Hypothalamus (tissue), 51 donors: ENCODE measurements at places on chromosomes 7 and 10.

DNA sequence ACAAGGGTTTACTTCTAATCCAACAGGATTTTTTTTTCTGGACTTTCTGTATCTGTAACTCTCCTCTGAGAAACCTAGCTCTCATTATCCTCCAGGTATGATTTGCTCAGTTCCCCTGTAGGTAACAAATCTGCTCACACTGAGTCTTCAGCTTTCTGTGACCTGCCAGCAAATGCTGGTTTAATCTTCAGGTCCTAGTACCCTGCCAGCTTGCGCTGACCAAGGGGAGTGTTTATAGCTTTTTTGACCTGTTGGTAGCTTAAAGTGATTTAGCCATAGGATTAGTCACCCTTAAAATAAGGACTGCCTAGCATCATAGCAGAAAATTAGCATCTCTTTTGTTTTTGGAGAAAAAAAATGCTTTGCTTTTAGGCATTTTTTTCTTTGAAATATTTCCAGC lies 22.4 kb downstream of the SND1 start:
- no peak for DNase-seq

DNA sequence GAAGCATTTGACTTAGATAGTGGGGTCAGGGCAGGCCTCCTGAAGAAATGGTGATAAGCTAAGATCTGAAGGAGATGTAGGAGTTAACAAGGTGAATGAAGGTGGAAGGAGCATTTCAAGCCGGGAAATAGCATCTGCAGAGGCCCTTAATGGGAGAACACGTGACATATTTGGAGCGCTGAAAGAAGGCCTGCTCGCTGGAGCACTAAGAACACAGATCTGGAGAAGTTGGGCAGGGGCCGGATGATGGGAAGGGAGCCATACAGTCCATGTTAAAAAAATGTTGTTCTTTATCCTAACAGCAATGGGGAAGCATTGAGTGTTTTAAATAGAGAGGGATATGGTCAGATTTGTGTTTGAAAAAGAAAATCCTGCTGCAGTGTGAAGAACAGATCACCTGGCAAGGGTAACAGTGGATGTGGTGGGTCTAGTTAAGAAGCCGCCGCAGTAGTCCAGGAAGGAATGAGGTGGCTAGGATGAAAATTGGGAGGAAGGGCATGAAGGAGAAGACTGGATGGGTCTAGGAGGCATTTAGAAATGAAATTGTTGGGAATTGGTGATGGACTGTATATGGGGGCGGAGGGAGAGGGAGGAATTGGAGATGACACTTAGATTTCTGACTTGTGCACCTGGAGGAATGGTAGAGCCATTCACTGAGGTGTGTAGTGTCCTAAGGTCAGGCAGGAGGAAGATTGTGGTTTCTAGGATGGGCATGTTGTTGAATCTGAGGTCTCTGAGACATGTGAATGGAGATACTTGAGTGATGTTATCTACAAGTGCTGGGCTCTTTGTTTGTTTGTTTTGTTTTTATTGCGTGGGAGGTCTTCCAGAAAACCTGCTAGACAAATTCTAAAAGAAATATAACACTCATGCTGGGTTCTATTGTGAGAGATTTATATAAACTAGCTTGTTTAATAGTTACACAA lies 58.4 kb downstream of the MET start:
- no peak for DNase-seq

DNA sequence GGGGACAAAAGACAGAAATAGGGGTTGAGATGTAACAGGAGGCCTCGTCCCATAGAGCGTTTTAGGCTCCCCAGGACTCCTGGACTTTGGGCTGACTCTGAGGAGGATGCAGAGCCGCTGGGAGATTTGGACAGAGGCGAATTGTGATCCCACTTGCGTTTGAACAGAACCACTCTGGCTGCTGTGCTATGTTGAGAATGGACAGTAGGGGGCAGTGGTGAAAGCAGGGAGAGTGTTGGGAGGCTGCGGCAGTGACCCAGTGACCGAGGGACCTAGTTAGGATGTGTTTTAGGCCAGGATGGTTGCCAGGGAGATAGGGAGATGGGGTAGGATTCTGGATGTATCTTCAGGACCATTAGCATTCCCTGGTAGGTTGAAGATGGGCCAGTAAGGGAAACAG lies 271.6 kb downstream of the CCDC3 start:
- peak; percentile 3 for DNase-seq

- DNase-seq, result no peak
These were observed 1292.0 kb downstream of the XPNPEP1 start for GRCh38 chr10:108631332-108631731.

DNA sequence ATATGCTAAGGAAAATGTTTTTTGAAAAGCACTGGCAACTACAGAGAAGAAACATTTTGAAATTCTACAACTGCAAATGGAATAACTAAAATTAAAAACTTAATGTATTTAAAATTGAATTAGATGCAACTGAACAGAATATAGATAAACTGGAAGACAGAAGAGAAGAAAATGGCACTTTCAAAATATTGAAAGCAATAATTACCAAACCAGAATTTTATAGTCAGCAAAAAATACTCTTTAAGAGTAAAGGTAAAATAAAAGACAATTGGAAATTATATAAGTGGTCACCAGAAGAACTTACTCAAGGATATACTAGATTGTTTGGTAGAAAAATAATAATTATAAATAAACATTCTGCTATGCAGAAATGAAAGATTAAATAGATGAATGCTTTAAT lies 927.7 kb upstream of the ZWINT start:
- DNase-seq, result no peak

- DNase-seq, result no peak
These were observed 12.0 kb upstream of the AQP1 start for GRCh38 chr7:30899630-30900029.

GRCh38 chr10:131749767-131750142 lies 151.1 kb upstream of the PPP2R2D start:
- no peak for DNase-seq

- DNase-seq, result no peak
These were observed 9.4 kb downstream of the GATA3 start for GRCh38 chr10:8063935-8064334.

- no peak for DNase-seq
These were observed 87.0 kb upstream of the SLC25A13 start for GRCh38 chr7:96408881-96409280.

- no peak for DNase-seq
These were observed 88.5 kb downstream of the CREM start for GRCh38 chr10:35215107-35215506.

DNA sequence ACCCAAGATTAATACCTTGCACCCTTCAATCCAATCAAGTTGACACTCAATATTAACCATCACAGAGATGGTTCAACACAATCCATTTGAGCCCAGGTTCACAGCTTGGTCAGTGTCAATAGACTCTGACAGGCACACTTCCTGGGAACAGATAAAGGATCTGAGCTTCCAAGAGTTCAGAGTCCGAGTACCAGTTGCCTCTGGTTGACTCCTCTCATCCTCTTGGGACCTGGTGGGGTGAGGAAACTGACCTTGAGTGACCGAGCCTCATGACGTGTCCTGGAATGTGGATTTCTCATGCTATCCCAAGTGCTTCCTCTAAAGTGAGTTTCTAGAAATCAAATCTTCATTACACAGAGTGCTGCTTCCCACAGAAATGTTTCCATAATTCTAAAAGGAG lies 162.0 kb downstream of the CYP26A1 start:
- no peak for DNase-seq

DNA sequence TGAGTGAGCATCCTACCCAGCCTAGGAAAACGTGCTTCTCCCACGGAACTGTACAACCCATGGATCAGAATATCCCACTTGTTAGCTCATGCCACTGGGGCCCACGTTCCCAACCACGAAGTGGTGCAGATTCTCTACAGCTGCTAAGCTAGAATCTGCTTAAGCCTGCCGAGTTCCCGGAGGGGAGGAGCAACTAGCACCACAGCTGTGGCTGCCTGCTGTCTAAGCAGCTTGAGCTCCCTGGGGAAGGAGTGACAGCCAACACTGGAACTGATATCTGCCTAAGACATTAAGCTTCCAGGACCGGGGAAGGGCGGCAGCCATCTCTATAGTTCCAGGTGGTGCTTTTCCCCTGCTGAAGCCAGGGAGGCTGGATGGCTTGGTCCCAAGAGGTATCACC lies 334.7 kb upstream of the CHRM2 start:
- no peak for DNase-seq

GRCh38 chr7:105364684-105365083 lies 24.0 kb downstream of the SRPK2 start:
- DNase-seq, result no peak

DNA sequence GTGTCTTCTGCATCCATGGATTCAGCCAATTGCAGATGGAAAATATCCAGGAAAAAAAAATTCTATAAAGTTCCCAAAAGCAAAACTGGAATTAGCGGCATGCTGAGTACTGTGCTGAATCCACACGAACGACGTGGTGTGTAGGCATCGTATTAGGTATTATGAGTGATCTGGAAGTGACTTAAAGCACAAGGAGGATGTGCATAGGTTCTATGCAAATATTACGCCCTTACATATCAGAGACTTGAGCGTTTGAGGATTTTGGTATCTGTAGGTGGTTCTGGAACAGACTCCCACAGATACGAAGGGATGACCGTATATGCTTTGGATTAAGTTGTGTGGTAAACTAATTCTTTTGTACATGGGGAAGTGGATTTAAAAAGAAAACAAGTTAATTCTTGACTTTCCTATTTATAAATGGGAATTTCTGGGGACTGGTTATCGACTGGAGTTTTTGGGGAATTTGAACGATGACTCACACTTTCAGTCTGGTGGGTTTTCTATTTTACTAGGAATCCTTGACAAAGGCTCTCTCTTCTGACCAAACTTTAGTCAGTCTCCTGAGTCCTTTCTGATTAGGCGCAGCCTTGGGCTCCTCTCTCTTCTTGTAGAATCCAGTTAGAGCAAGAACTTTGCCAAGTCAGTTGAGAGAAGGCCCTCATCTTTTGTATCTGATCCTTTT lies 5.4 kb upstream of the NUB1 start:
- no peak for DNase-seq

DNA sequence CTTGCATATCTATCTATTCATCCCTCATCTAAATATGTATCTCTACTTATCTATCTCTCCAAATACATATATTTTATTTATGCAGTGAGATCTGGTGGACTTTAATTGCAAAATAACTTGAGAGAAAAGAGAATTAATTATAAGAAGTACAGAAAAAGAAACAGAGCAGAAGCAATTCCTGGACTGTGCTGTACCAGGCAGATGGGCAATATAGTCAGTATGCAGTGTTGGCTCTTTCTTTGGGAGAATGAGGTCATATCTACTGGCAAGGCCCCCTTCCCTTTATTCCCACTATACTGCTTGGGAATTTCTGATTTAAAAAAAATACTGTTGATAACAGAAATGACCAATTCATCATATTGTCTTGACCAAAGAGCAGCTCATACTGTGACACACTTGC lies 49.0 kb upstream of the TOMM7 start:
- no peak for DNase-seq

DNA sequence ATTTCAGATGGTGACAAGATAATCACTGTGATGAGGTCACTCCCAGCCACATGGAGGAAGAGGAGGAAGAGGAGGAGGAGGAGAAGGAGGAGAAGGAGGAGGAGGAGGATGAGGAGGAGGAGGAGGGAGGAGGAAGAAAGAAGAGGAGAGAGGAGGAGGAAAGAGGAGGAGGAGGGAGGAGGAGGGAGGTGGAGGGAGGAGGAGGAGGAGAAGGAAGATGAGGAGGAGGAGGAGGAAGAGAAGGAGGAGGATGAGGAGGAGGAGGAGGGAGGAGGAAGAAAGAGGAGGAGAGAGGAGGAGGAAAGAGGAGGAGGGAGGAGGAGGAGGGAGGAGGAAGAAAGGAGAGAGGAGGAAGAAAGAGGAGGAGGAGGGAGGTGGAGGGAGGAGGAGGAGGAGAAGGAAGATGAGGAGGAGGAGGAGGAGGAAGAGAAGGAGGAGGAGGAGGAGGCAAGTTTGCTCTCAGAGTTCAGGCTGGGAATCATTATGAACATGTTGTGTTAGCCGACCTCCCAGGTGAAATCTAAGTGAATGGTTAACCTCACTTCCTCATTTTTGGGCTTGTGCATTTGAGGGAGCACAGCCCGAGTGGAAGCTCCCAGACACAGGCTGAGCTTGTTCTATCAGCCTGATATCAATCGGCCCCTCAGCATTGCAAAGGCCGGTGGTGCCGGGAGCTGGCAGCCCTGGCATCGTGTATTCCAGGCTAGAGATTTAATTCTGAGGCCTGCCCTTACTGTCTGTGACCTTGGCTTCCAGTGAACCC lies 236.2 kb upstream of the PITRM1 start:
- no peak for DNase-seq

DNA sequence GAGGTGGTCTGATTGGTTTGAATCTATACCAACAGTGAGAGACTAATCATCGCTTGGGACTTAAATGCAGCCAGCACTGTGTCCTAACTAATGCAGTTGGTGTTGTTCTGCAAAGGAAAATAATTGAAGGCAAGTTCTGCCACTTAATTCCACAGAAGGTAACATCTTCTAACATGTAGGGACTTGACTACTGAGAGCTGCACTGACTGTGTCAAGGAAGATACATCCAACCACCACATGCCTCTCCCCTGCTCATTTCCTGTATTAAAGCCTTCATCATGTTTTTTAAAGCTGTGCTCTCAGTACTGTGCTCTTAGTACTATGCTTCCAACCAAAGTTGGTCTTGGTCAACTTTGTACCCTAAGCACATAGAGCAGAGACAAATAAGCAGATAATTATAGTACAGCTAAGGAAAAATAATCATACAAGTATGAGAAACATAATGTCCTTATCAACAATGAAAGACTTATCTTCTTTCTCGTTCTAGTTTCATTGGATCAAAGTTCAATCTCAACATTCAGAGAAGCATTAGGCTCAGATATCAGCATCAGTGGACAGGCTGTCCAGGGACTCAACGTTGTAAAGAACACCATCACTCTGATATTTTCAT lies 2.8 kb upstream of the CYP3A4 start:
- DNase-seq, result no peak

DNA sequence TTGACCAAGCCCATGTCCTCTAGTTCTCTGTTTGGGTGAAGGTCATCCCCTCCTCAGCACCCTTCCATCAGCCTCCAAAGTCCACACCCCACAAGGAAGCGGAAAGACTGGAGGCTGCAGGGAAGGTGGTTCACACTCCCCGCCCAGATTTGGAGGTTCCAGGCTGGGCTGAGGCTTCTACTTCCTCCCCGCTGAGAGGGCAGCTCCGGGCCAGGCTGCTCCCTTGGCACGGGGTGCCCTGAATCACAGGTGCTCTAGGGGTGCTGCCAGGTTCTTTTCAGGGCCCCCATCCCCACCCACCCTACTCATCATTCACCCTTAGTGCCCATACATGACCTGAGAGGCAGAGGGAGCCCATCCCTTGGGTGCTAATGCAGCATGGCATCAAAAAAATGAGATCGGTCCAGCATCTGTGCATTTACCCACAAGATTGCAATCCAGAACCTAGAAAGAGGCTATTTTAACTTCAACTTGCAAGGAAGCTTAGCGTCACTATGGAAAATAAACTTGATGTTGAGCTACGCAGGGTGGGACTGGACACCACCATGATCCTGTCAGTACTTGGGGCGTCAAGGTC lies 47.3 kb upstream of the ZMIZ1 start:
- DNase-seq, result no peak

- DNase-seq, result no peak
These were observed 474.0 kb upstream of the FOXK1 start for GRCh38 chr7:4208086-4208485.

DNA sequence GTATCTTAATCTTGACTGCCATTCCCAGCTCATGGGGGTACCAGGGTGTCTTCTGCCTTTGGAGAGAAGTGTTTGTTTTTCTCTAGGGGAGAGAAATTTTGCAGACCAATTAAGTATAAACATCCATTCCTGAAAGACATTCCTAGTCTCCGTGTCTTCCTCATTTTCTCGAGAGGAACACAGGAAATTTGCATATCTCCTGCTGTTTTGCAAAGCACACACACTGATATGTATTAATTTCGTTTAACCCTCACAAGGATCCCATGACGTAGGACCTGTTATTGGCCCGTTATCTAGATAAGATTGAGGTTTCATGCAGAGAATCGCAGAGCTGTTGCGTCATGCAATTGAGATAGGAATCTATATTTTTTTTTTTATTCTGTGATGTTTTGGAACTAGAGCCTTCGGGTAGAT lies 944 bp downstream of the RHBDD2 start:
- no peak for DNase-seq
